ENCODE measurements at places on chromosomes 2 and 18.

GRCh38 chr2:100819370-100820272 lies at the start of gene NPAS2:
Gene NPAS2 (plus strand): TSS chr2:100820139. CDS start chr2:100904755, 84,616 bp downstream.
- no peak for DNase-seq

DNA sequence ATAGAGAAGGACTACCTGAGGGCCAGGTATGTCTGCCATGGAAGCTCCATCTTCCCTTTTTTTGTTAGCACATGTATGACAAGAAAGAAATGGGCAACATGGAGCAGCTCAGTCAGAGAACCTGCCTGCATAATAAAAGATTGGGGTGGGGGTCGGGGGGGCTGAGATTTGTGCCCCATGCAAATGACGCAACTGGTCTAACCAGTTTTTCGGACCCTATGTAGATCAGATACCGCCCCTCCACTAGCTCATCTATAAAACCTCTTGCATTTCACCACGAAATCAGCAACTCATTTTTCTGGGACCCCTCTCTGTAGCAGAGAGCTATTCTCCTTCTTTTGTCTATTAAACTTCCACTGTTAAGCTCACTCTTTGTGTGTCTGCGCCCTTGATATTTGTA lies 657.2 kb downstream of the ERBB4 start:
- DNase-seq = no peak

DNA sequence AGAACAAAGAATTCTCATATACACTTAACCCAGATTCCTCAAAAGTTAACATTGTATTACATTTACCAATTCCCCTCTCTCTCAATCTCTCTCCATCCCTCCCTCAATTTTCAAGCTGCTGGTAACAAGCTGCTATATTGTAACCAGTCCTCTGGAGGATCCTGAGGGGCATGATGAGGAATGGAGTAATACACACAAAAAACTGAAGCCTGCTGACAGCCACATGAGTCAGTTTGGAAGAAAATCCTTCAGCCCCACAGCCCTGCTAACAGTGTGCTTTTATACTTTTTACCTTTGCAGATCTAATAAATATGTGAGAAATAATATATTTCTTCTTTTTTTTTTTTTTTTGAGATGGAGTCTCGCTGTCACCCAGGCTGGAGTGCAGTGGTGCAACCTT lies 165.7 kb upstream of the RAB12 start:
- DNase-seq = no peak

DNA sequence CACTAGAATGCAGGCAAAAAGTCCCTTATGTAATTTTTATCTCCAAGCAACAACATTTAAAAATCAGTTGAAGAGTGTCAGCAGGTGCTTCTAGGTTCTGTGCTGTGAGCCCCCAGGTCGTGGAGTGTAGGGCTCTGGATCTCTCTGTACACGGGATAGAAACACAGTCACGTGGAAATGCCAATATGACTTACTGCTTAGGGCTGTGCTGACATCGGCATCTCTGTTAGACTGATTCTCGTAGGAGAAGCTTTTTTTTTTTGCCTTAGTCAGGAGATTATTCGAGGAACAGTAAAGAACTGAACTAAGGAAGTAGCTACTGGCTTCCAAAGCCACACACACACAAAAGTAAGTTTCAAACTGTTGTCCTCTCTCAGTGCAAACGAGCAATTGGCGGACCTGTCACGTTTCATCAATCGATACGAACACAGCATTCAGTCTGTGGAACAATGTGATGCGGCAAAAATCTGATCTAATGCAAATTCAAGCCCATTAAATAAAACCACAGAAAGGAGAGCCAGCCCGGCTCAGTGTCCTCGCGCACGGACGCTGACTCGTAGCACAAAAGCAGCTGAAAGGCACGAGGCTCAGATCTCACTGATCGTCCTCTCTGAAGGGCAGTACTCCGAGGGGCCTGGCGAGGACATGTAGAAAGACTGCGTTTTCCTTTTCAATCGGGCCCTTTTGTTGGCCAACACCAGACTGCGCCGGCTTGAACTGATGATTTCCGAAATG lies 41.5 kb downstream of the PRELID3A start:
- DNase-seq = no peak

- no peak for DNase-seq
Observed at GRCh38 chr2:119149611-119150010, 8.9 kb downstream of the C1QL2 start.

DNA sequence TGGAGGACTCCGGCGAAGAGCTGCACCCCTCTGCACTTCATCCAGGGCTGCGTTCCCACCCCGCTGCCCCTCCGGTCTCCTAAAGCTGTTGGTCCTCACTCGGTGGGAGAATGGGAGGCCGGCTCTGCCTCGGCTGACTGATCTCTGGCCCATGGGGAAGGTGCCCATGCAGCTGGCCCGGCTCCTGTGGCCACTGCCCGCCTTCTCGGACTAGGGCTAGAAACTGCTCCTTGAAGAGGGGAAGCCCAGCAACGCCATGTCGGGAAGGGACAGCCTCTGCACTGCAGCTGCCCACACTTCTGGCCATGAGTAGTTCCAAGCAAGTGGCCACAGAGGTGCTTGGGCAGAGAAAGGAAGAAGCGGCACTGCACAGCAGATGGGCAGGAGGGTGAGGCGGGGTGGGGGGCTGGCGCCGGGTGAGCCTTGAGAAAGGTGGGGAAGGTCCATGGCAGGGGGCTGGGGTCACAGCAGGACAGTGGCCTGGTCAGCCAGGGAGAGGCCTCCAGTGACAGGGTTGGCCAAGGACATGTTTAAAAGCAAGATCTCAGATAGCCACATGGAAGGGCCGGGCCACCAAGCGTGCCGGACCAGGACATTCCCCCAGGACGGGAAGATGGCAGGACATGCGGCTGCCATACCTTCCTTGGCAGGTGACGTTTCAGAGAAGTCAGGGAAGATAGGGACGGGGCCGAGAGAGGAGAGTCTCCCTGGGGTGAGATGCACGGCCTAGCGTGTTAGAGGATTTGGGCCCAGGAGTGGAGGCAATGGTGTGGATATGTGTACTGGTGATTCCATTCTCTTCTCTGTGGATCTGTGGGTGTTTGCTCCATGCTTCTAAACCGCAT lies 158.8 kb upstream of the HDAC4 start:
- no peak for DNase-seq

DNA sequence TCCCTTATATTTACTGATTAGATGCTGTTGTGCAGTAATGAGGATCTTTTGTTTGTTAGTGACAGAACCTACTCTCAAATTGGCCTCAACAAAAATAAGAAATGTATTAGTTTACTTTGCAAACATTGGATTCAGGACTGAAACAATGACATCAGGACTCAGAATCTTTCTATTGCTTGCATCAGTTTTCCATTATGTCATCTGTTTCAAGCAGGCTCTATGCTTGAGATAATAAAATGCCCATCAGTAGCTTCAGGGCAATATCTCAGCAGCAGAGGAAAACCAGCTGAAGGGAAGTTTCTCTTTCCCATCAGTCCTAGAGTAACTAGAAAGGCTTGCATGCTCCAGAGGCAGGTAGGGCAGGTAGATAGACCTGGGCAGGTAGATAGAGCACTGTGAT lies 375.5 kb upstream of the SLC8A1 start:
- DNase-seq = no peak

- no peak for DNase-seq
Observed at GRCh38 chr2:162422894-162423293, 79.0 kb downstream of the GCA start.

GRCh38 chr2:100895402-100895801 lies 75.5 kb downstream of the NPAS2 start:
- DNase-seq = no peak

All from activated T-helper 1 cell treated with Interleukin-2 at 50 U/mL for 16 hours (primary cell).